Mononuclear cell (primary cell): ENCODE measurements at places on chromosomes 3 and 15. TPM values are rescaled to one million over a fixed set of nuclear protein-coding genes. Genes with fewer than 3 reads are reported as not detected.

The TRANK1 gene
- total RNA-seq: 42.4 TPM

The RASA2 gene
- total RNA-seq: 110 TPM

The SCAANT1 gene
- total RNA-seq: not detected

The SLC22A14 gene
- total RNA-seq: 0.10 TPM

The TUBGCP4 gene
- 4.9 TPM for total RNA-seq

The CNTN4 gene
- not detected for total RNA-seq

The STAB1 gene
- 42.6 TPM for total RNA-seq

The ANXA2 gene
- total RNA-seq: 317 TPM

The ZNF717 gene
- 5.0 TPM for total RNA-seq
